NCI-H748 treated with DMSO at 0.1 percent for 48 hours (cell line): ENCODE measurements at places on chromosomes 6 and 20.

DNA sequence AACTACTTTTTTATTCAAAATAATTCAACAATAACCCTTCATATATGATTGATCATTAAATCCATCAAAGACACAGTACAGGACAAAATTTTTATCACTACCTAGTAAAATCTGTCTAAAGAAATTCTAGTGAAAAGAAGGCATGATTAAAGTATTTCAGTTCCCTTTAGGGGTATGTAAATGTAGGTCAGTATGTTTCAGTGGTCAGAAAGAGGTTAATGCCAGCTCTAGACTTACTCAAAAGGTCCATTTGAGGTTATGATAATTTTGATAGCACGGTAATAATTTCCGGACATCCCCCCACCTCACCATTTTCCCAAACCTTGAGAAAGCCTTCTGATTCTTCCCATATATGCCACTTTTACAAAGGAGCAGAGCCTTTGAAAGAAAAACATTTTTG lies 193.5 kb upstream of the ID4 start:
- no peak for DNase-seq

- no peak for DNase-seq
Observed at GRCh38 chr20:21685981-21686380, 19.5 kb upstream of the PAX1 start.

GRCh38 chr20:57610261-57610952 lies 9.8 kb downstream of the ZBP1 start:
- no peak for DNase-seq

DNA sequence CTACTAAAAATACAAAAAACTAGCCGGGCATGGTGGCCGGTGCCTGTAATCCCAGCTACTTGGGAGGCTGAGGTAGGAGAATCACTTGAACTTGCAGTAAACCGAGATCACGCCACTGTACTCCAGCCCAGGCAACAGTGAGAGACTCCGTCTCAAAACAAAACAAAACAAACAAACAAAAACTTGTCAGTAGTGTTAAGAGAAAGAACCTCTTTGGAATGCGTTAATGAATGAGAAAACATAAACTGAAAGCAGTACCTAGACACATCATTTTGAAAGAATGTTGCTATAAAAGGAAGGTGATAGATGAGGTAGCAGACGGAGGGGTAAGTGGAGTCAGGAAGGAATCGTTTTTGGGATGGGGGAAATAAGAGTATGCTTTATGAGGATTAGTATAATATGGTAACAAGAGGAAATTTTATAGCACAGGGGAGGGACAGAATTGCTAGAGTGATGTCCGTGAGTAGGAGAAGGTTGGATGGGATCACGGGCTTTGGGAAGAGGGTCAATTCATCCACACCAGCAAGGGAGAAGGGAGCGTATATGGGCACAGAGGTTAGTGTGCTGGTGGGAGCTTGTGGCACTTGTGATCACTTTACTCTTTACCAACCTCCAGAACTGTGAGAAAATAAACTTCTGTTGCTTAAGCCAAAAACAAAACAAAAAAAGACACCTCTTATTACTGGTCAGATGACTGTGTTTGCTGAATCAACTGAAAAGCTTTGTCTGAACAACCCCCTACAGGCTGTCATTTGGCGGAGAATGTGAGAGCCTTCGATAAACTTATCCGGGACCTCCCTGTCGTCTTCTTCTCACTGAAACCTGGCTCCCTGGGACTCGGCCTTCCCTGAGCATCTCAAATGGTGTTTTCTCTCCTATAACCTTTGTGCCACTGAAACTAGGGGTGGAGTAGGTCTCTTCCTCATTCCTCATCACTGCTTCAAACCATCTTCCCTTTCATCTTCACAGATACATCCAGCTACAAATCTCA lies 48.9 kb upstream of the TFAP2A start:
- DNase-seq, result no peak

GRCh38 chr6:32887616-32888015 lies 33.6 kb downstream of the PSMB9 start:
- DNase-seq, result no peak

- no peak for DNase-seq
Observed at GRCh38 chr6:167152862-167153261, 4.9 kb downstream of the GPR31 start.

- no peak for DNase-seq
Observed at GRCh38 chr6:137651591-137652335, 157.6 kb upstream of the OLIG3 start.

DNA sequence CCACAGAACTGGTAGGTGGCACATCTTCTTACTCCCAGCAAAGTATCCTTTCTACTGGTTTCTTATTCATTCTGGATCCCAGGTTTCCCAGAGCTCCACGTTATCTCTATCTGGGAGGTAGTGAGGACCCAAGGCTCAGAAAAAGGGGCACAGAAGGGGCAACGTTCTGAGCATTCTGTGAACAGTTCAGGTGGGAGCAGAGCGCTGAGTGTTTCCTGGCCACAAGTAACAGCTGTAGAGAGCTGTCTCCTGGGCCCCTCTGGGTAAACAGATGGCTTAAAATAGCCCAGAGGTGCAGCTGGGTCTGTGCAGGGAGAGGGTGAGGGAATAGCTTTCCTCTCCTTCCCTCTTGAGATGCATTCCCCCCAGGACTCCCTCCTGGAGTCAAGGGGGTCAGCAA lies 2.1 kb downstream of the APOBEC2 start:
- no peak for DNase-seq

DNA sequence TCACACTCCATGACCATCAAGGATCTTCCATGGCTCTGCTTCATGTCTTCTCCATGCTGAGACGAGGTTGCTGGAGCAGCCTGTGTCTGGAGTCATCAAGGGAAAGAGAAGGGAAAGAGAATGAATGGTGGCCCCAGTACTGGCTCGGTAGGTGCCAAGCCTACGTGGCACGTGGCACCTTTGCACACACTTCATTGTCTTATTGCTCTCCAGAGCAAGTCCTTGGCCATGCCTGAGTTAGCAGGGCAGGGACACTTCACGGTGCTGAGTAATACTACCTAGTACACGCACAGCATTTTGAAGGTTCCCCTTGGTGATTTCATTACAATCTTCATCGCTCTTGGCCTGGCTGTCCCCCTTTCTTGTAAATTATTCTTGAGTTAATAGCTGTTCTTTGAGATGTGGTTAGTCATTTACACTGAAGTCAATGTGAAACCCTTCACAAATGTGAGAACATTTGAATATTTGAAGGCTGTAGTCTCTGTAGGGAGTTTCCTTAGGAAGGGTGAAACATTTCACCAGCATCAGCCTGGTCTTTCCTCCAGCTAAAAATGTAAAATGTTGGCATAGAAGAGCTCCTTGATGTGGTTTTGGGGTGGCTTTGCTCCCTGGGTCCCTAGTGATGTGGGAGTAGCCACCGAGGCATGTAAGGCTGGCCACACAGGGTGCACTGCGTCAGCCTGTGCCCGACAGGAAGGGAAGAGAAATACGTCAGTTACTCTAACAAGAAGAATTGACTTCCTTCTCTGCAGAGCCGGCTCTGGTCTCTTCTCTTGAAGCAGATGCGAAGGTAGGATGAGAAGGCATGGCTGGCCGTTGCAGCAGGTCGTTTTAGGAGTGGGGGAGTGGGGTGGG lies at the start of gene SYTL3:
Gene SYTL3, plus strand, starts transcription at position 766 of the 855 bp plus-strand sequence. CDS start 13,215 bp downstream, outside the sequence.
- no peak for DNase-seq

DNA sequence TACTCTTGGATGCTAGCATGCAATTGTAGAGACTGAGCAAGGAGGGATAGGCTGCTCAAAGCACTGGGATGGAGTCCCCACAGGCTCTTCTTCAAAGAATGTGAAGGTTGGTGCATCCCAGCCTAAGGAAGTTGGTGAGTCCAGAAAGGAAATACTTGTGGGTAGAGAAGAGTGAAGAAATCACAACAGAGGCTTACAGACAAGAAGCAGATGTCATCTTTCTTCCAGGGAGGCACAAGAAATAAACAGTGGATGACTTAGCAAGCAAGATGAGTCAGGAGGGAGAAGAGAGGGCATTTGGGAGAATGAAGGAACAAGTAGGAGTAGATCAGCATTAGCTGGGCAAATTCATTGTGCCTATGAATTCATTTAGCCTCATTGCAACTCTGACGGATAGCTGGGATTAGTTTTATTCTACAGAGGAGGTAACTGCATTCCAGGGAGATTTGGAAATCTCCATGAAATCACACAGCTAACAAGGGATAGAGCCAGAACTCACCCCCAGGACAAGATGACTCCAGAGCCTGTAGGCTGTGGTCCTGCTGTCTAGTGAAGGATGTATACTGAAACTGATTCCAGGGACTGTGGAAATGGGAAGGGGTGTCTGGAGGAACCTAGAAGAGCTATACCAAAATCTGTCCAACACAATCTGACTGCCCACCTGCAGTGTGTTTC lies 125.8 kb upstream of the SPTLC3 start:
- DNase-seq, result no peak
